Astrocyte of the spinal cord (primary cell): ENCODE measurements at places on chromosomes 12 and 14.

GRCh38 chr12:123898673-123899072 lies 74.0 kb downstream of the CCDC92 start:
- DNase-seq, result no peak

DNA sequence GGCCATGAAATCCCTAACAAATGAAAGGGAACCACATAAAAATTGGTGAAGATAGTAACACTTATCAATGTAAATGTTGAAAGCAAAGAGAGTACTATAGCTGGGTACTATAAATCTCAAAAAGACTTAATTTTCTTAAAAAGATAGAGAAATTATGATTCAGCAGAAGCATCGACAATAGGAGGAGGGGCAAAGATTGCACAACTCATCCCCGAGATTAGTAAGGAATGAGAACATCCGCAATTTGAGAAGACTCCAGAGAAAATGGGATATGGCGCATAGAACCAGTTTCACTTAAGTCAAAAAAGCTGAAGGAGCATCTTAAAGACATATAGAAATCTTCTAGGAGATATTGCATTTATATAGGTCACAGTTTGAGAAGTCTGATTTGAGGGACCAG lies 220.2 kb upstream of the SLC16A7 start:
- no peak for DNase-seq

GRCh38 chr14:96580566-96580965 lies 78.4 kb downstream of the PAPOLA start:
- DNase-seq, result no peak

GRCh38 chr14:102248121-102248520 lies 56.8 kb downstream of the MOK start:
- no peak for DNase-seq

DNA sequence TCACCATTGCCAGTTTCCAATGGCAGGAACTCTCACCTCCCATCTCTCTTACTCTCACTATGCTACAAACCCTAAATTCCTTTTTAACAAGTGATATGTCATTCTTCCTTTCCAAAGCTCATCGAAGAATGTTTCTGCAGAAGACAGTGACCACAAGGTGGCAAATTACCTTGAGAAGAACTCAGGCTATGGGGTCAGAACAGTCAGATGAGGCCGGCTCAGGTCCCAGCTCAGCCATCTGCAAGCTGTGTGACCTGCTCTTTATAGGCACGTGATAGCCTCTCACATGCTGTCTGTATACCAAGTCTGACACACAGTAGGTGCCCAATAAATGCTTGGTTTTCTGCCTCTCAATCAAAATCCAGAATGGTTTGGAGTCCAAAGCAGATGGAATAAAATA lies 80.7 kb downstream of the FOXN3 start:
- no peak for DNase-seq

- DNase-seq, result no peak
Measured at GRCh38 chr12:13046964-13047363, 2.8 kb downstream of the FAM234B start.

DNA sequence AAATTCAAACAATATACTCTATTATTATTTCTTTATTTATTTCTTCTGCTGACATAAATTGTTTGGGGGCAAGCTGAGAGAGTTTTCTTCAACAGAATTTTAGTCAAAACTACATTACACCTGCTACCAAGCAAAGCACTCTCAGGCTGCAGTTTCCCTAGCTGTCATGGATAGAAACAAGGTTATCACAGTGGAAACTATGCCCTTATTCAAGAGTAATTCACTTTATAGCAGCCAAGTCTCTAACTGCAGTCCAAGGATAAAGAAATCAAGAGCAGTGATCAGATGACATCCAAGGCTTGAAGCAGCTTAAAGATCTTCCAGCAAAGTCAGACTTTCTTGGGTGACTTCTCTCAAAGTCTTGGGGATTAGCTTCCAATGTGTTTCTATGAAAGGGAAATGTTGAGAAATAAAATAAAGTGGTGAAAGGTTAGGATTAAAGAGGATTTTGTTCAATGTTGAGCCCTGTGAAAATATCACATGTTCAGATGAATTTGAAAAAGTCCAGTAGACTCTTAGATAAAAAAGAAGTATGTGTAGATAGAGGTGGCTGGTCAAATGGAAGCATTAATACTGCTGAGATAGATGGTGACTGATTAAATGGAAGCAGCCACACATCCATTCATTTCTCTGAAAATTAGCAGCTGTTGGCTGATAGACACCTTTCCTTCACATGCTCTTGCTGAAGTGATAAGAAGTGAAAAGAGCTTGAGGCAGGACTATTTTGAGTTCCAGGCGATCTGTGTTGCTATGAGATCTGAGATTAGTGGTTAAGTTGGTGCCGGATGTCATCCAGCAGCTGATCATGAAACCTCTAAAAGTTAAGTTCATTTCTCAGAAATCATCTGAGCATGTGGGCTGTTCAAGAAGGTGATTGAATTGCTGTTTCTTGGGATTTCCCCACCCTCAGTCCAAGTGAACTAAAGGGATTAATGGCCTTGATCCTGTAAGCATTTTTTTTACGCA lies 257.8 kb upstream of the BTG1 start:
- DNase-seq, result no peak

DNA sequence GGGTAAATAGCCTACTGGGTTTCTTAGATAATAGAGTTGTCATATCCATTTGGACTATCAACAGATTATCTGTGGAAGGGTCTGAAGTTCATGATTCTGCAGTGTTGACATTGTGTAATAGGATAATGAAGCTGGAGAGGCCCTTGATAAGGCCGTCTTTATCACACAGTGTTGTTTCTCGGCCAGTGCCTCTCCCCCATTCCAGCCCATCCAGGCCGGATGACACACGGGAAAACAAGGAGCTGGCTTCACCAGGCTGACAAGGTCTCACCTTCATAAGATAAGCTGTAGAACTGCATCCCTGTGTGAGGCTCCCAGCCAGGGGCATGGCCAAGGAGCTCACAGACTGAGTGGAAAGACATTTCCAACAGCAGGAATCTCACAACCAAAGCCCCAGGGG lies 8.7 kb upstream of the EML1 start:
- DNase-seq, result no peak

GRCh38 chr12:93946542-93947150 lies 201.7 kb upstream of the PLXNC1 start:
- peak; percentile 42 for DNase-seq

- peak; percentile 59 for DNase-seq
Measured at GRCh38 chr14:29643433-29644211, 284.0 kb downstream of the PRKD1 start.

DNA sequence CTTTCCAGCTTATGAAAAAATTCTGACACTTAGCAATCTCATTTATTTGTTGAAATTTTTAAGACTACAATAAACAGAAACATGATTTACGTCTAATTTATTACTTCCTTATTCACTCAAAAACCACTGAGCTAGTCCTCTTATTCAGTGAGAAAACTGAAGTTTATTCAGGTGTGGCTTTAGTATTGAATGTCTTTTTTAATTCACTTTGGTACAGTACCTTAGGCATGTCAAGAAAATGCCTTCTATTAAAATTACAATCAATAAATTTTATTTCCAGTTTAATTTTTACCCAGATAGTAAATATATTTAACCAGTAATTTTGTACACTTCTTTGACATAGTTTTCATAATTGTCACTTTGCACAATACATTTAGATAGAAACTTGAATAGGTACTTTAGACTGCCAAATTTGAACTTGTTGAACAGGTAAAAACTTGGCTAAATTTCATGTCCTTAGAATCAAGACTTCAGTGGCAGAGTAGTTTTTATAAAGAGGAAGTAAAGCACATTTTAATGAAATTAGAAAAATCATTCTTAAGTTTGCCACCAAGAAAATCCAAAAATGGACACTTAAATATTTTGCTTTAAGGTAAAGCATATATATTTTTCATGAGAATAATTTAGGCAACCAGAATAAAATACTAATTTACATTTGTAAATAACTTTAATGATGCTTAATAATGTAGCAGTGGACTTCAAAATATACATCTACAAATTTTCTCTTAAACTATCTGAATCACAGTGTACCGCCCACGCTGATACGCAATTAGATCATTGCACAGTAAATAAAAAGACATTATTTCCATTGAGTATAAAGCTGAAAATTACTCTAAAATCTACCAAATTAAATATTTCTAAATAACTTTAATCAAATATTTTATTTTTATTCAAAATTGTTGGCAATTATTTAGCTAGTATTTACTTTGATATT lies 159.1 kb downstream of the RASSF9 start:
- no peak for DNase-seq

- DNase-seq, result no peak
Measured at GRCh38 chr14:104085889-104086201, 345 bp downstream of the ASPG start.

- no peak for DNase-seq
Measured at GRCh38 chr12:121990114-121990647, 31.5 kb upstream of the BCL7A start.

- peak; percentile 20 for DNase-seq
Measured at GRCh38 chr12:104524034-104524832, 67.5 kb downstream of the CHST11 start.

GRCh38 chr12:77324763-77325468 lies 259.5 kb upstream of the E2F7 start:
- DNase-seq, result peak; percentile 74

- DNase-seq, result no peak
Measured at GRCh38 chr12:54390668-54391551, 6.4 kb upstream of the ZNF385A start.

DNA sequence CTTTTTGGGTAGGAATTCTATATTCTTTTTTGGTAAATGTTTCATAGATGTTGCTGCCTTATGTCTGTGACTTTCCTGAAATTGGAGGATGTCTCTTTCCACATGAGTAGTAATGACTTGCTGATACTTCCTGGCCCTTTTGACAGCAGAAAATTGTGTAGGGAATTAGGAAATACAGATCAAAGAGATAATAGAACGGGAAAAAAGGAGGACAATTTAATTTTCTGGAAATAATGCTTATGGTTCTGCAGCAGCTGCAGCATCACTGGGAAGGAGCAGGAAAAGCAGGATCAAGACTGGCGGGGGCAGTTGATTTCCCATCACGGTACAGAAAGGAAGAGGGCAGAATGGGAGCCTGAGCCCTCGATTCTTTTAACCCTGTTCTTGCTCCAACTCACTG lies 68.8 kb upstream of the PZP start:
- DNase-seq, result no peak

DNA sequence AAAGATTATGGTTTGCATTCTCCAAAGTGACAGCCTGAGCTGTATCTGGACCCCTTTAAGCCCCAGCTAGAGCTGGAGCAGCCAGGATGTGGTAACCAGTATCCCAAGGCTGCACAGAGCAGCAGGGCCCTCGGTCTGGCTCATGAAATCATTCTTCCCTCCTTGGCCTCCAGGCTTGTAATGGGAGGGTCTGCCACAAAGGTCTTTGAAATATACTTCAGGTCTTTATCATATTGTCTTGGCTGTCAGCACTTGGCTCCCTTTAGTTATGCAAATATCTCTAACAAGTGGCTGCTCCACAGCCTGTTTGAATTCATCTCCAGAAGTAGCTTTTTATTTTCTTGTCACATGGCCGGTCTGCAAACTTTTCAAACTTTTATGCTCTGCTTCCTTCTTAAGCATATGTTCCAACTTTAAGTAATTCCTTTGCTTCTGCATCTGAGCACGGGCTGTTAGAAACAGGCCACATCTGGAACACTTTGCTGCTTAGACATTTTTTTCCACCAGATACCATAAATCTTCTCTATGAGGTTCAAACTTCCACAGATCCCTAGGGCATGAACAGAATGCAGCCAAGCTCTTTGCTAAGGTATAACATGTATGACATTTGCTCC lies 663.4 kb upstream of the MIS18BP1 start:
- no peak for DNase-seq

DNA sequence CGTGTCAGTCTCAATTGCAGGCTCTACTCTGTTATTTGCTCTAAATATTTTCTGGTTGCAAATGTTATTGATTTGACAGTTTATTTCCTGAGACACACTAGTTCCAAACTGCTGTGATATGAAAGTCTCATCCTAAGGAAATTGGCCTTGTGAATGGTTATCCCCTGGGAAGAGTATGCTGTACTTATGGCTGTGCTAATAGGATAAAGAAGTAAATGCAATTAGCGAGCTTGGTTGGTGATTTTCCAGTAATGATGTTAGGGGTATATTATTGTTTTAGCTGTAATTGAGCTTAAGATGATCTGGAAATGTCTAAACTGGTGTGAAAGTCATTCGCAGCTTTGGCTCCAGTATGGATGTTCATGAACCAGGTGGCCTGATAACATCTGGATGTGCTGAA lies 197.9 kb downstream of the SUDS3 start:
- no peak for DNase-seq

GRCh38 chr12:7832059-7832696 lies 40.5 kb downstream of the SLC2A14 start:
- DNase-seq, result peak; percentile 50

- no peak for DNase-seq
Measured at GRCh38 chr14:106501898-106502297, 975.5 kb downstream of the TMEM121 start.

DNA sequence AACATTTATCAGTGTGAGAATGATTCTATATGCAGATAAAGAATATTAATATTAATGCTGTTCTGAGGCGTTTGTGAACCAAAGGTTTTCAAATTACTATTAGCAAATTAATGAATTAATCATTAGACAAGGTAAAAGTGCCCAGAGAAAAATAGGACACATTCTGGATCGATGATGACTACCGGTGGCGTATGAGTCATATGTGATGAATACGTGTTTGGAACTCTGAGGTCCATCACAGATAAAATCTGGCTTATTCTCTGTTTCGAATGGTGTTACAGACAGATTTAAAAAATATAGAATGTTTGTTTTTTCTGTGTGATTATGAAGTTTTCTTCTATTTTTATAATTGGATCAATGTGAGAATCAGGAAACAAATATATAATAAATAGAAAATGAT lies 79.2 kb upstream of the RTL1 start:
- no peak for DNase-seq

DNA sequence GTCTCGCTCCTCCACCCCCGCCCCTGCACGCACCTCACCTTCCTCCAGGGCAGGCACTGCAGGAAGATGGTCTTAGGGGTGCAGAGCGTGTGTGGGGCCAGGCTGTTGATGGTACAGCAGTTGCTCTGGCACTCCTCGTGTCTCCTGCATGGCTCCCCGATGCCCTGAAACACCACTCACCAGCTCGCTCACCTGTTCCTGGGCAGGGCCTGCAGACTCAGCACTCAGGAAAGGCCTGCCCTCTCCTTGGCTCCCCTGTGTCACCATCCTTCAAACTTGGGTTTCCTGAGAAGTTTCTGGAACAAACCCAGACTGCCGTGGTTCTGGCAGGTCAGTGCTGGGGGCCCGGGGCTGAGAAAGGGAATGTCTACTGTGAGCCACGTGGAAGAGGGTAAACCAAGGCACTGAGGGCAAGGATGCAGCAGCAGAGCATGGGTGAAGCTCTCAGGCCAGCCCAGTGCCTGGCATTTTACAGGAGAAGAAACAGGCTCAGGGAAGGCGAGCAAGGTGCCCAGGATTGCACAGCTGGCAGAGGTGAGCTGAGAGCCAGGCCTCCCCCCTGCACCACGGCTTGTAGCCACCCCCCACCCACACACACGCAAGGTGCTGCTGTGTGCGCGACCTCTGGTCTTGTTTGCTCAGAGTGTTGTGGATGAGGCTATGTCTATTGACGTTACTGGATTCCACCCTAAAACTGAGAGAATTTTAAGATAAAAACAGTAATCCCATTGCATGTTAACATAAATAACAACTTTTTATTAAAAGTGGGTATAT lies 5.5 kb downstream of the LRCOL1 start:
- no peak for DNase-seq
